ENCODE measurements at places on chromosomes 5 and 9. TPM values are rescaled to one million over a fixed set of nuclear protein-coding genes. Genes with fewer than 3 reads are reported as not detected.

MSMP gene
- 0.89 TPM for total RNA-seq

DNA sequence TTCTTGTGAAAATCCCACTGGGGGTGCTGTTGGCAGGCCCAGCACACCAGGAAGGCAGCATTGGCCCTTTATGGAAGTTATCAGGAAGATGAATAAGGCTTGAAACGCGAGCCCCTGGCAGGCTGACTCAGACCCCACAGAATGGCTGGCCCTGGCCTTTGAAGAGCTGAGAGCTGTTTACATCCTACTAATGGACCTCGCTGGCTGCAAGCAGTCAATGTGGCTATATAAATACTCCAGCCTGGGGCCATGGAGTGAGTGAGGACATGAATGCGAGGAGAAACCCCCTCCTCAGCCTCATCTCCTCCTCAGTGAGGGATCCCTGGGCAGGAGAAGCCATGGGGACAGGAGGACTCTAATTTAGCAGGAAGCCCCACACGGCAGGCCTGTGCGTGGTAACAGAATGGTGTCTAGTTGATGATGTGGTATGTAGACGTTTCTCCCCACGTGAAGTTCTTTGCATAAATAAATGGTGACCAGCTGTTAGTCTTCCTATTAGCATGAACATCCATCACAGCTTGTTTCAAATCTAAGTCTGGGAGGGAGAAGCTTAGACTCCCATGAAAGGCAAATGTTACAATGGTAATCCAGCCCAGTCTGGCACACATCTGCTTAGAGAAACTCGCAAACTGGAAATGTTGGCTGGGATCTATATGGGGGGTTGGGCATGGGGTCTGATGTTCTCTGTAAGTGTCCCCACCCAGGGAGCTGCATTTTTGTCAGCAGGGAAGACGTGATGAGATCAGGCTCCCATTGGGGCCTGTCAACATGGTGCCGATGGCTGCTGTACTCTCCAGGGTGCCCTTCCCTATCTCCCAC lies 175.1 kb upstream of the PITX1 start:
- DNase-seq: no peak

VCP gene
- 214 TPM for total RNA-seq

GRCh38 chr5:71946343-71947030 lies 160.8 kb upstream of the MAP1B start:
- no peak for DNase-seq

GRCh38 chr5:42242881-42243485 lies 180.3 kb upstream of the GHR start:
- DNase-seq: no peak

GPR151 gene
- not detected for total RNA-seq

GRCh38 chr5:444226-444625 lies 1.2 kb downstream of the EXOC3 start:
- DNase-seq: no peak

DNA sequence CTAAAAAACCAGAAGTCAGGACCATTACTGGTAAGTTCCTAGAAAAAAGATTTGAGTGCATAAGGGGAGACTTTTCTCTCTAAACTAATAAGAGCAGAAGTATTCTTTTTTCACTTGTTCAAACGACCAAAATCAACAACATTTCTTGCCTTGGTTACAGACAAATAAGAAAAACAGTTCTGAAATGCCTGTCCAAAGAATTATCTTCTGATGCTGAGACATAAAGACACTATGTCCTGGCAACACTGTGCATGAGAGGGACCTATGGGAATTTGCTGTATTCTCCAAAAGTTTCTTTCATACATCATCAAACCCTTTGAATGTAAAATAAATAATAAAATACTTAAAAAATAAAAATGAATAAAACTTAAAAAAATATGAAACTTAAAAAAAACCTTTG lies 50.4 kb downstream of the ZNF474 start:
- no peak for DNase-seq

DNA sequence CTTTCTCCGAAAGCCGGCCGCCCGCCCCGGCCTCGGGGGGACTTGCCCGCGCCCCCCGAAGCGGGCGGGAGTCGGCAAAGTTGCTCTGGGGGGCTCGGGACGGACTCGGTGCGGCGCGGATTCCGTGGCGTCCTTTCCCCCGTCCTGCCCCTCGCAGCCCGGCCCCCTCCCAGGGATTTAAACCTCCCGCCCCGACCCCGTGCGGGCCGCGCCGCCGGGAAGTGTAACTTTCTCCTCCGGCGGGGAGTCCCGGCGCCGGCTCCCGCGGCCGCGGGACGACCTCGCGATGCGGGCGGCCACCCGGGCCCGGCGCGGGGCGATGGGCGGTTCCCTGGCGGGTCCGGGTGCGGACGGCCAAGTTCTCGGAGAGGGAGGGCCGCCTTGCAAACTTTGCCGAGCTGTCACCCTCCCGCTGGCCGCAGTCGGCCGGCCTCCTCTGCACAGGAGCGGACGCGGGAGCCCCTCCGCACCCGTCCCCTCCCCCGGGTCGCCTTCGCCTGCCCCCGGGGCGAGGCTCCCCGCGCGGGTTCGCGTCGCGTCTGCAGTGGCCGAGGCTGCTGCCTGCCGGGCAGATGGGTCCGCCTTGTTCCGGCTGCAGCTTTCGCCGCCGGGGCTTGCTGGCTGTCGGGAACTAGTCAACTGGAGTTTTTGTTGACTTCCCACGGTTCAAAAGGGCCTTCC lies 732 bp downstream of the PBX3 start:
- peak; percentile 47 for DNase-seq

DNA sequence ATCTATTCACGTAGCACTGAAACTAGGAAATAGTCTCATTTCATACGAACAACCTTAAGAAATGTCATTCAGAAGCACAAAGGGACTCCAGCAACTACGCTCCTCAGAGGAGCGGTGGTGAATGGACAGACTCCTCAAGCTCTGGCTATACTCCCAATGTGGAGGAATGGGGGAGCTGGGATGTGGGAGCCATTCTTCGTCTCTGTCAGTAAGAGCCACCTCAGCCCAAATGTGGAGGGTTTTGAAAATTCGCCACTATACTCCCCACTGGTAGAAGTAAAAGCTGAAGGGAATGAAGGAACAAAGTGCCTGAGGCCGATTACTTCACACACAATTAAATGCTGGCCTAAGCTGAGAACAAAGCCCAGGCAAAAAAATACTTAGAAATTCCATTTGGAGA lies 96.3 kb downstream of the ADAMTS12 start:
- no peak for DNase-seq

GRCh38 chr9:78909566-78909965 lies 612.6 kb downstream of the PSAT1 start:
- DNase-seq: no peak

- no peak for DNase-seq
Observed at GRCh38 chr9:81119591-81119990, 569.8 kb downstream of the TLE1 start.

CCIN gene
- total RNA-seq: 0.32 TPM

GRCh38 chr9:120186276-120186675 lies 393.7 kb downstream of the CDK5RAP2 start:
- no peak for DNase-seq
